Brain (organoid and tissue), 16 donors: ENCODE measurements at places on chromosomes 6 and 20.

DNA sequence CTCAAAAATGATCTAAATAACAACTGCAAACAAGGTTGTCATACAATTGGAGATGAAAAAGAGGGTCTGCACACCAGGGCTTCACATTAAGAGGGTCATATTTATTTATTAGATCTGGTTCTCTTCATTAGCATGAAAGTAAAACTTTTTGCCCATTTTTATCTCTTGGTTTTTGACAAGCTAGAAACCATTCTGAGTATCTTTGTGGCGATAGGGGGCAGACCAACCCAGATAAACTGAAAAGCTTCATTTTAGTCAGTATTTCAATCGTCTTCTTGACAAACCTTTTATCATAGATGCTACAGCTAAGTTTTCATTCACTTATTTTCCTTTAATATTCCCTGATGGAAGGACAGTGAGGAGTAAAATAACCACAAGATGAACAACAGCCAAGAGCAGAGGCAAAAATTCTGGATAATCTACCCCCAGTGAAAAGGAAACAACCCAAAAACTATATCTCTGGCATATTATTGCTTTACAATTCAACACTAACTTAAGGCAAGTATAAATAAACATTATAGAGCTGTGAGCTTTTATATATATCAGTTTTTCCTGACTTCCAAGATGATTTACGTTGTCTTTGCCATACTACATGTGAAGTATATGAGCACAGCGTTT is 45.2 kb downstream of the THEMIS start:
- peak; percentile 67 for DNase-seq

DNA sequence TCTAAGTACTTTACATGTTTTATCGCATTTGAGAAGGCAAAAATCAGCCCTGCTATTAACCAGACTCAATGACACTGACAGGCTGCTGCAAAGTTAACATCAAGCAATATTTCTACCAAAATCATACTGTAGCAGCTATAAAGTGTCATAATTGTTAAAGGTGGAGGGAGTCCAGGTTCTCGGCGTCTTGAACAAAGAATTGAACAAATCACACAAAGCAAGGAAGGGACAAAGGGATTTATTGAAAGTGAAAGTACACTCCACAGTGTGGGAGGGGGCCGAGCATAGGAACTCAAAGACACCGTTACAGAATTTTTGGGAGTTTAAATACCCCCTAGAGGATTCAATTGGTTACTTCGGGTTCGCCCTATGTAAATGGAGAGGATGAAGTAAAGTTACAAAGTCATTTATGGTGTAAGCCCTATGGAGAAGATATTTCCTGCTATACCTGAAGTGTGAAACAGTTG is 12.9 kb upstream of the ZNF391 start:
- DNase-seq, result peak; percentile 1

GRCh38 chr6:146472918-146473317 is 70.7 kb upstream of the RAB32 start:
- no peak for DNase-seq

GRCh38 chr6:79694623-79695343 is 63.7 kb downstream of the SH3BGRL2 start:
- DNase-seq, result peak; percentile 88

GRCh38 chr6:30547454-30547853 is 8.8 kb downstream of the GNL1 start:
- DNase-seq, result no peak

DNA sequence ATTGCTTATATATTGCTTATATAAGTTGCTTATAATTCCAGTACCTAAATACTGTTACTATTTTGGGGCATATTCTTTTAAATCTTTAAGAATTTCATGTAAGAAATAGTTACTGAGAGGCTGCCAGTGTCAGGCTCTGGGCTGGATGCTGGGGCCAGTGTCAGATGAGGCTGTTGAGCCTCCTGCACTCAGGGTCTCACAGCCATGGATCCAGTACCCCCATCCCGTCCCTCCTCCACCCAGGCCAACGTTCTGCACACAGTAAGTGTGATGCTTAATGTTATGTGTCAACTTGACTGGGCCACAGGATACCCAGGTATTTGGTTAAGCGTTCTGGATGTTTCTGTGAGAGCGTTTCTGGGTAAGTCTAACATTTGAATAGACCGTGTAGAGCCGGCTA is 119.5 kb upstream of the PMEPA1 start:
- DNase-seq, result no peak

DNA sequence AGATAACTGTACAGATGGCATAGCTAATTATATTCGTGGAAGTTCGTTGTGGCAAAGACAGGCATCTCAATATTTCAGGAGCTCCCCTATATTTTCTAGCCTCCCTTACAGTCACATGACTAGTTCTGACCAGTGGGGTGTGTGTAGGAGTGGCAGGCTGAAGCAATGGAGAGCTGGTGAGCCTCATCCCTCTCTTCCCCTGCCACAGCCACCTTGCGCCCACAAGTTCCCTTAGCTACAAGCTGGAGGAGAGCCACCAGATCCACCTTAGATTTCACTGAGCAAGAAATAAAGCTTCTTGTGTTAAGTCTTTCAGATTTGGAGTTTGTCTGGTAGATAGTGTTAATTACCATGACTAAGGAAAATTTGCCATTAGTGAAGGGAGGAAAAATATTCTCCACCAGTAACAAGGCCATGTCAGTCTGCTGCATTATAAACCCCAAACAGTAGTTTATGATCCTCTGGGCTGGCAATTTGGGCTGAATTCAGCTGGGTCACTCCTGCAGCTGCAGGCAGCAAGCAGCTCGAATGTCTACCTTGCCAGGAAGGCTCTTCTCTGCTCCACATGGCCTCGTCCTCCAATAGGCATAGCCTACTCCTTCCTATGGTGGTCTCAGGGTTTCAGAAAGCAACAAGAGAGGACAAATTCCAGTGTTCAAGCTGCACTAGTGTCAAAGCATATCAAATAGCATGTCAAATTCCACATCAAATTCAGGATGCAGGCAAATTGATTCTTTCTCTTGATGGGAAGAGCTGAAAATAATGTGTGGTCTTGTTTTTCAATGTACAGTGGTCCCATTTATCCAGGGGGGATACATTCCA is 7.4 kb upstream of the RBCK1 start:
- DNase-seq, result peak; percentile 57

- DNase-seq, result no peak
These were observed 208.1 kb downstream of the UTRN start for GRCh38 chr6:144493035-144493910.
